ENCODE measurements at places on chromosomes 2 and 18.

- H3K4me3 ChIP-seq = no peak overlapping the region
- DNase-seq = no peak
- peaks cover 40% of the 10 kb centered on the region for H3K4me1 ChIP-seq
Observed at GRCh38 chr2:173943738-173944137, 21.4 kb downstream of the SP3 start.

- peak overlapping the region; percentile 95 for H3K27ac ChIP-seq
- H3K4me3 ChIP-seq = no peak overlapping the region
- H3K27me3 ChIP-seq = no peaks in the 10 kb centered on the region
- H3K36me3 ChIP-seq = no peaks in the 10 kb centered on the region
- H3K4me1 ChIP-seq = peaks cover 37% of the 10 kb centered on the region
Observed at GRCh38 chr2:113219889-113220641, 46.3 kb downstream of the PSD4 start.

DNA sequence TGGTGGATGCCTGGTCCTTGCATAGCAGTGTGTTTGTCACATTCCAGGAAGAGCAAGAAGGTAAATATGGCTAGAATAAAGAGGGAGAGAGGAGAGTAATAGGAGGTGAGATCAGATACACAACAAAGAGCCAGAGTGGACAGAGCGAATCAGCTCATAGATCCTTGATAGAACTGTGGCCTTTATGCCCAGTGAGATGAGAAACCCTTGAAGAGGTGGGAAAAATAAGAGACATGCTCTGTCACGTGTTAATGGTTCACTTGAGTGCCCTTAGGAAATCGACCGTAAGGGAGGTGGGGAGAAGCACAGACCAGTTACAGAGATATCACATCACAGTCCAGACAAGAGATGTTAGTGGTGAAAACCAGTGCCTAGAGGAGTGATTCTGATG is 84.7 kb upstream of the RAB27B start:
- no peak overlapping the region for H3K27ac ChIP-seq
- DNase-seq = no peak
- no peaks in the 10 kb centered on the region for H3K36me3 ChIP-seq
- no peak overlapping the region for H3K4me3 ChIP-seq
- H3K4me1 ChIP-seq = no peaks in the 10 kb centered on the region

- H3K36me3 ChIP-seq = no peaks in the 10 kb centered on the region
- no peak for DNase-seq
- no peaks in the 10 kb centered on the region for H3K4me1 ChIP-seq
- H3K27me3 ChIP-seq = no peaks in the 10 kb centered on the region
- no peak overlapping the region for H3K27ac ChIP-seq
Observed at GRCh38 chr2:16853088-16853487, 187.5 kb upstream of the CYRIA start.

GRCh38 chr2:65056215-65057053 is at the start of gene CEP68:
CEP68 (plus strand) TSS chr2:65056416; CDS start chr2:65069445, 13,029 bp downstream.
- no peaks in the 10 kb centered on the region for H3K27me3 ChIP-seq
- H3K36me3 ChIP-seq = no peaks in the 10 kb centered on the region
- peak within 1 kb of the TSS; percentile 90 for H3K27ac ChIP-seq

- H3K27ac ChIP-seq = no peak overlapping the region
- no peaks in the 10 kb centered on the region for H3K36me3 ChIP-seq
- no peaks in the 10 kb centered on the region for H3K4me1 ChIP-seq
Observed at GRCh38 chr2:116988303-116988702, 826.2 kb upstream of the DDX18 start.

DNA sequence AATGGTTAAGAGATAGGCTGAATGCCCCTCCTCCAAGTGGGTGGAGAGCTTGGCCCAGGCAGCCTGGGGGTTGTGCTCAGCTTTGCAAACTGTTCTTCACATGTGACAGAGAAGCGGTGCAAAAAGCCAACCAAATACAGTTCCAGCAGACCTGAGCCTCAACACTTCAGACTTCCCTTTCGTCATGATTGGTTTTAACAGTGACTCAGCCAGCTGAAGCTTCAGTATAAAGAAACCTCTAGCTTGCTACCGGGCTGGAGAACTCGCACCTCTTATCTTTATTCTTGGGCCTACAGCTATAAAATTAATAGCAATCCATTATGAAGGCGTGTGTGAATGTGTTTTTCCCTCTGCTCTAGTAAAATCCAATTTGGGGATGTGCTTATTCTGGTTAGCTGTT is 20.0 kb downstream of the SETBP1 start:
- H3K36me3 ChIP-seq = no peaks in the 10 kb centered on the region
- no peaks in the 10 kb centered on the region for H3K27me3 ChIP-seq
- no peak for DNase-seq
- H3K4me1 ChIP-seq = peaks cover 46% of the 10 kb centered on the region

DNA sequence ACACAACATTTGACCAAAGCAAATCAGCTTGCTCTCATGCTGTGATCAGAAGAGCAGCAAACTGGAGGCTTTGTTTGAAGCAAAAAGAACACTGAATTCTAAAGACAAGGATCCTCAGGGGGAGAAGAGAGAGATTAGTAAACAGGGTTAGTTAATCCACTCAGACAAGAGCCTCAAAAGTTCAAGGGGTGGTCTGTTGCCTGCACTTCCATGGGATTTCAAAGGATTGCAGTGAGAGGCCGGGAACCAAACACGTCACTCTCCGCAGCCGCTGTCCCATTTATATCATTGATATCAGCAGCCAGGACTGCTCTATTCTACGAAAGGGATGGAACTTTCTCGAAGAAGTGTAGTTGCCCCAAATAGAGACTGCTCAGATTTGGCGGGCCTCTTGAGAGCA is 97.8 kb upstream of the SP3 start:
- H3K4me1 ChIP-seq = no peaks in the 10 kb centered on the region
- DNase-seq = no peak
- peak overlapping the region; percentile 81 for H3K27ac ChIP-seq
- H3K36me3 ChIP-seq = no peaks in the 10 kb centered on the region
- no peak overlapping the region for H3K4me3 ChIP-seq

GRCh38 chr18:64384101-64384500 is 235.2 kb upstream of the LINC00305 start:
- no peaks in the 10 kb centered on the region for H3K27me3 ChIP-seq
- no peaks in the 10 kb centered on the region for H3K4me1 ChIP-seq
- H3K4me3 ChIP-seq = no peak overlapping the region
- DNase-seq = no peak
- H3K36me3 ChIP-seq = no peaks in the 10 kb centered on the region

GRCh38 chr2:51387235-51387634 is 355.3 kb upstream of the NRXN1 start:
- no peaks in the 10 kb centered on the region for H3K4me1 ChIP-seq
- DNase-seq = no peak
- H3K27ac ChIP-seq = no peak overlapping the region
- no peak overlapping the region for H3K4me3 ChIP-seq
- no peaks in the 10 kb centered on the region for H3K36me3 ChIP-seq

DNA sequence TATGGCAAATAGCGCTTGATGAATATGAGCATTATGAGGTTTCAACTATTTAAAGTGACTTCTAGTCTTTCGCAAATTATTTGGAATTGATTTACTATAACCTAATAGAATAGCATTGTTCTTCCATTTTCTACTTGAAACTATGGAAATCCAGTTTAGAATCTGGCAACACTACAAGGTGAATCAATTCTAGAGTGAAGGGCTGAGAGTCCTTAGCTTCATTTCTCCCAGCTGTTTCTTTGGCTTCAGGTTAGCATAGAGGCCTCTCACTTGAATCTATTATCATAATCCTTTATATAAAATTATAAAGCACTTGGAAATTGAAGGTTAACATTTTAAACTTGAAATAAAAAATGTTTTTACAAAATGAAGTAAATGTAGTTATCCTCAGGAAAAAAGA is 318.8 kb downstream of the CCDC85A start:
- no peaks in the 10 kb centered on the region for H3K36me3 ChIP-seq
- H3K27me3 ChIP-seq = no peaks in the 10 kb centered on the region
- no peaks in the 10 kb centered on the region for H3K4me1 ChIP-seq
- DNase-seq = no peak
- no peak overlapping the region for H3K27ac ChIP-seq

DNA sequence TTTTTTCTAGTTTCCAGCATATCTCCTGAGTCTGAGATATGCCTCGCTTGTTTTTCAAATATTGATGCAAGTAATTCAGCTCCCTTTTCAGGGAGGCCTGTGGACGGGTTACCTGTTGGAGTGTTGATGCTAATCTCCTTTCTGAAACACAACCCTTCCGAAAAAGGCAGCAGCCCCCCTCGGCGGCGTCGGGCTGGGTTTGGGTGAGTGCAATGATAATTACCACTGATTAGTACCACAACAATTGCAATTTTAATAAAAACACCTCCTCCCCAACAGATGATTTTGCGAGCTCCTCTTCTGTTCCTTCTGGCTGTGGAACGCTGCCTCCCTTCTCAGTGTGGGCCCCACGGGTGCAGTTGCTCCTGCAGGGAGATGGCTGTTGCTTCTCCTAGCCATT is 66.3 kb downstream of the PTGR3 start:
- no peak overlapping the region for H3K4me3 ChIP-seq
- no peak overlapping the region for H3K27ac ChIP-seq
- no peaks in the 10 kb centered on the region for H3K36me3 ChIP-seq

DNA sequence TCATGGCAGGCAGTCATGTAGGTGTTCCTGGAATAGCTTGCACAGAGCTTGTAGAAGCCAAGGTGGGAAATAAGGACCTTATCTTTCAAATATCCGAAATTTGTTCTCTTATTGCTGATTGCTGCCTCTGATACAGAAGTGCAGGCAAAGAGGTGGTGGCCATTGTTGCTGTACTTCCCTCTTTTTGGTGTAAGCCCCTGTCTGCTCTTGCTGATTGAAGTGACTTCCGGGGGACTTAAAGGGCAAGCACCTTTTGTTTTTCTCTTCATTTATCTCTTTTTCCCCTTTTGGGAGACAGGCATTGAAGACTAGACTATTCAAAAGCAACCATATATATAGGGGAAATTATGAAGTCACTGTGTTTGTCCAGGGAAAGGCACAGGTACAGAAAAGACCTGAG is 131.6 kb upstream of the OTX1 start:
- no peaks in the 10 kb centered on the region for H3K4me1 ChIP-seq
- no peak for DNase-seq
- H3K36me3 ChIP-seq = peaks cover 55% of the 10 kb centered on the region
- no peaks in the 10 kb centered on the region for H3K27me3 ChIP-seq
- H3K4me3 ChIP-seq = no peak overlapping the region

GRCh38 chr2:204897561-204897960 is 352.3 kb downstream of the PARD3B start:
- H3K4me1 ChIP-seq = peaks cover 4% of the 10 kb centered on the region
- no peaks in the 10 kb centered on the region for H3K36me3 ChIP-seq
- no peak for DNase-seq
- no peak overlapping the region for H3K27ac ChIP-seq
- H3K4me3 ChIP-seq = no peak overlapping the region

- no peak overlapping the region for H3K4me3 ChIP-seq
- DNase-seq = peak; percentile 19
- H3K27me3 ChIP-seq = no peaks in the 10 kb centered on the region
- H3K36me3 ChIP-seq = no peaks in the 10 kb centered on the region
- peaks cover 13% of the 10 kb centered on the region for H3K4me1 ChIP-seq
- no peak overlapping the region for H3K27ac ChIP-seq
Observed at GRCh38 chr18:62450546-62451410, 72.0 kb upstream of the ZCCHC2 start.

GRCh38 chr2:237434866-237435311 is 20.9 kb upstream of the COL6A3 start:
- no peak for DNase-seq
- H3K36me3 ChIP-seq = no peaks in the 10 kb centered on the region
- no peak overlapping the region for H3K4me3 ChIP-seq
- no peaks in the 10 kb centered on the region for H3K4me1 ChIP-seq

- H3K27me3 ChIP-seq = no peaks in the 10 kb centered on the region
- H3K4me3 ChIP-seq = no peak overlapping the region
- DNase-seq = no peak
Observed at GRCh38 chr2:192885569-192886160, 690.9 kb upstream of the TMEFF2 start.

DNA sequence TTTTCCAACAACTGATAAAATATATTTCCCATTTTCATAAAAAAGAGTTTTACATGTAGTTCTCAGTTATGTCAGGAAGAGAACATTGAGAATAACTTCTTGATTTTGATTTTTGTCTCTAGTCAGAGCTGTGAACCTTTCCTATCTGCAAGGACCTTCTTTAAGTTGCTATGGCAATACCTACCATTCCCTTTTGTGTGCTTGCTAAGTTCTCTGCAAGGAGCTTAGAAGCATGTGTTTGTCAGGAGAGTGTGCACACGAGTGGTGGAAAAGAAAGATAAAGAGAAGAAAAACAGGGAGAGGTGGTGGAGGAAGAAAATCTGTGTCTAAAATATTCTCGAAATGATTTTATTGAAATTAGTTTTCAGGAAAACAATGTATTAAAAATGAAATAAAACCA is 140.3 kb upstream of the SLC8A1 start:
- no peak for DNase-seq
- H3K27ac ChIP-seq = no peak overlapping the region
- H3K36me3 ChIP-seq = no peaks in the 10 kb centered on the region
- H3K4me3 ChIP-seq = no peak overlapping the region

- no peak overlapping the region for H3K27ac ChIP-seq
- no peaks in the 10 kb centered on the region for H3K27me3 ChIP-seq
- DNase-seq = no peak
- H3K4me1 ChIP-seq = no peaks in the 10 kb centered on the region
Observed at GRCh38 chr2:47023332-47023731, 107.7 kb upstream of the MCFD2 start.

DNA sequence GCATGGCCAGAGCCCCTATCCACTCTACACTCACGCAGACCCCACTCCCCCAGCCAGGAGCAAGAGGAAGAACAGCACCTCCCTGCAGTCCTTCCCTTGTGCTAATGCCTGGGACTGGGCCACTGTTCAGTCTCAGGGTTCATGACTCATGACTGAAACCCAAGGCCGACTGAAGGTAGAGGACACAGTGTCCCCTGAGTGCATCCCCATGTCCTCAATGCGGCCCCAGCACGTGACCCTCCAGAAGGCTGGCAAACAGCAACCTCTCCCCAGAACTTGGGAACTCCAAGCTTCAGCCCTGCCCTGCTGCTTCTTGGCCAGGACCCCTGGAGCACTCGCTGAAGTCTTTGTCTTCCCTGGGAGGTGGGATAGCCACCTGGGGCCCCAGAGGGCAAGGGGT is 6.0 kb upstream of the ADRA2B start:
- no peak overlapping the region for H3K27ac ChIP-seq
- DNase-seq = no peak
- H3K4me3 ChIP-seq = no peak overlapping the region
- no peaks in the 10 kb centered on the region for H3K36me3 ChIP-seq
